ENCODE measurements at places on chromosomes 2 and 18.

DNA sequence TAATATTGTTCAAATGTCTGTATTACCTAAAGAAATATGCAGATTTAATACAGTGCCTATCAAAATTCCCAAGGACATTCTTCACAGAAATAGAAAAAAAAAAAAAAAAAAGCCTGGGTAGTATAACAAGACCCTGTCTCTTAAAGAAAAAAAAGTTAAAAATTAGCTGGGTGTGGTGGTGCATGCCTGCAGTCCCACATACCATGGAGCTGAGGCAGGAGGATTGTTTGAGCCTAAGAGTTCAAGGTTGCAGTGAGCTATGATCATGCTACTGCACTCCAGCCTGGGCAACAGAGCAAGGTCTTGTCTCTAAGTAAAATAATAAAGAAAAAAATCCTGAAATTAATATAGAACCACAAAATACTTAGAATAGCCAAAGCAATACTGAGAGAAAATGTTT is 51.9 kb downstream of the SLC16A14 start:
- DNase-seq = no peak

DNA sequence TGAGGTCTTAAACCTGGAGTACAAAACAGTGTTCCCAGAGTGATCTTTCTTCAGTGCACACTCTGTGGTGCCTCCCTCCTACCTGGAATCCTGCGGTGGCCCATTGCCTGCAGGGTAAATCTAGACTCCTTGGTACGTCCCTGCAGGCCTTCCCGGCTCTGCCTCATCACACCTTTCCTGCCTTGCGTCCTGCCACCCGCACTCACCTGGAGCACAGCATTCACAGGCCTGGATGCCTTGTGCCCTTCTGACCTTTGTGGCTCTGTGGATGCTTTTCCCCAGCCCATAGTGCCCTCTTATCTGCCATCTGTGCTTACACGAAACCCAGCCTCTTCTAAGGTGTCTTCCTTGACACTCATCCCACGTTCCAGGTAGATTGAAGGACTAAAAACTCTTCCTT is 62.7 kb downstream of the PRKRA start:
- no peak for DNase-seq

DNA sequence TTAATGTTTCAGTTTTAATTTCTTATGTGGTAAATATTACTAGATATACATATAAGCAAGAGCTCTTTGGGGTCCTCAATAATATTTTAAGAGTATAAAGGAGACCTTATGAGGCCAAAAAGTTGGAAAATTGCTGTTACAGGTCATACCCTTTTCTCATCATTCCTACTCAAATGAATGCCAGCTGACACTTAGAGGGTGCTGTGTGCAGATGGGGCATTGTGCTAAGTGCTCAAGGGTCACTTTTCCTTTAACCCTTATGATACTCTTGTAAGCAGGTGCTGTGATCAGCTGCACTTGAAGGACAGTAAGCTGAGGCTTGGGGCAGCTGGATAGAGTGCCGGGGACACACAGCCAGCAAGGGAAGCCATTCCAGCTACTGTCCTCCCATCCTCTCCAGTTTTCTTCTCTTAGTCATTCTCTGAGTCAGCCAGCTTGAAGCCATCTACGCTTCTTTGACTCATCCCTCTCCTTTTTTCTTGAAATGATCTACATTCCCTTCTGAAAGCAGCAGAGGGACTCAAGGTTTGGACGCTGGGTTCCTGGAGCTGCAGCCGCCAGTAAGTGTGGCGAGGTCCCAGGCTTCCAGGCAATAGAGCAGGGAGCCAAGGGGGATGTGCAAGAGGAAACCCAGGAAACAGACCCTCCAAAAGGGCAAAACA is 42.0 kb upstream of the CREB1 start:
- peak; percentile 87 for DNase-seq

DNA sequence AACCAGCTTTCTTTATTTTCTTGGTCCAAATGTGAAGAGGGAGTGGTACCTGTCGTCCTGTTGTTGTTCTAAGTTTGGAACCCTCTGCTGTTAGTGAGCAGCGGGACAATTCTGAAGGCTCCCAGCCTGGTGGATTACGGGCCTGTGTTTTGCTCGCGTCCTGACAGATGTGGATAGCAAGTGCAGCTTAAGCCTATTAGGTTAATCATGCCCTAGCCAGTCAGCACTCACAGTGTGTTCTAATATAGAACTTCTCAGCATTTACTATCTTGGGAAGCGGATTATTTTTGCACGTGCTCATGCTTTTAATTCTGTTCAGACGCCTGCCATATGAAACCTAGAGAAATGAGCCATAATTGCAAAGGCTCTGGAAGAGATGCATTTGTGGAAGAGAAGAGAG is at the start of gene PCARE:
TSS of gene PCARE (minus strand) at position 113 of the 400 bp plus-strand sequence. CDS start 262 bp downstream, outside the sequence.
- no peak for DNase-seq

- DNase-seq = no peak
Measured at GRCh38 chr2:159146996-159147666, 139.4 kb downstream of the WDSUB1 start.

GRCh38 chr2:148674063-148675020 is 29.8 kb downstream of the EPC2 start:
- DNase-seq = peak; percentile 50

- DNase-seq = no peak
Measured at GRCh38 chr2:33250417-33251029, 225.9 kb upstream of the RASGRP3 start.

GRCh38 chr2:149928011-149928410 is 340.4 kb upstream of the MMADHC start:
- no peak for DNase-seq

- peak; percentile 84 for DNase-seq
Measured at GRCh38 chr18:23401400-23402347, 51.4 kb upstream of the RIOK3 start.

DNA sequence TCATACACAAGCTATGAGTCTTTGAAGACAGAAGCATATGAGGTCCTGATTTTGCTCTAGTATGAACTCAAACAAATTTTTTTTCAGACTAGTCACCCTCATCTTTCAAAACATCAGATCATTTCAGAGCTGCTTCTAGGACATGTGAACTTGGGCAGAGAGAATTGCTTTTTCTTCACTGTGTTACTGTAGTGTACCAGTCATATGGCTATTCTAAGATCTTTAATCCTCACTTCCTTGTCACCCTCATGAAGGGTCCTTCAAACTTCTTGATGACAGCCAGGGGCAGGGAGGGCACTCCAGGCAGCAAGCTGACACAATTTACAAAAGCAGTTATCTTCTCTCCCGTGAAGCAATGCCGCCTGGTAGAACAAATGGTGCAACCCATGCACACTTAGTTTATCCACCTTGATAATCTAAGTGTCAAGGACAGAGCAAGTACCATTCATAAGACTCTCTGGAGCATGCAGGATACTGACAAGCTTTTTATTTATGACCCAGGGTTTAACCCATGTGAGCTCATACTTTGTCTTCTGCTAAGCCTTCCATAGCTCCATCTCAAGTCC is 200.6 kb downstream of the DPP10 start:
- DNase-seq = no peak

- DNase-seq = no peak
Measured at GRCh38 chr2:233756429-233757081, 3.5 kb upstream of the UGT1A1 start.

DNA sequence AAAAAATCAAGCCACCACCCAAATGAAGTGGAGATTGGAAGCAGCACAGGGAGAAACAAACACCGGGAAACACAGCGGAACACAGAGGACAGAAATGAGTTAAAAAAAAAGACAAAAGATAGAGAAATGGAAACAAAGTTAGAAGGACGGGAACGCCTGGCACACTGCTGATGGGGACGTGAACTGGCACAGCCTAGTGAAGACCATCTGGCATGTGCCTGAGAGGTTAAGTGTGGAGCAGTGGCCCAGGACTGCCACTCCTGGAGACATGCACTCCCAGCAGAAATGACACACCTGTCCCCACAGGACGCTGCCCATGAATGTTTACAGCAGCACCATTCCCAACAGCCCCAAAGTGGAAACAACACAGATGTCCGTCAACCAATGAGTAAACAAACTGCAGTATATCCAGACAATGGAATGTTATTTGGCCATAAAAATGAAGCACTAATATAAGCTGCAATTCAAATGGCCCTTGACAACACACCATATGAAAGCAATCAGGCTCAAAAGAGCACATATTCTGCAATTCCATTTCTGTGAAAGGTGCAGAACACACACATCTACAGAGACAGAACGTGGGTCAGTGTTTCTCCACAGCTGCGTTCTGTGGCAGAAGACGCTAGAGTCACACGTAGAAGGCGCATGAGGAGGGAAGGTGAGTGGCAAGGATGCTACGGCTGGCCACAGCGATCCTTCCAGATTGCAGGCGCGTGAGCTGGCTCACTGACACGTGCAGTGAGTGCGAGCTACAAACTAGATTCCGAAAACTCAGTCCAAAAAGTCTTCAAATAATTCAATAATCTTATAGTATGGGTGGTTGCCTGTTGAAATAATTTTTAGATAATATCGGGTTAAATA is 24.6 kb downstream of the THAP4 start:
- DNase-seq = no peak

DNA sequence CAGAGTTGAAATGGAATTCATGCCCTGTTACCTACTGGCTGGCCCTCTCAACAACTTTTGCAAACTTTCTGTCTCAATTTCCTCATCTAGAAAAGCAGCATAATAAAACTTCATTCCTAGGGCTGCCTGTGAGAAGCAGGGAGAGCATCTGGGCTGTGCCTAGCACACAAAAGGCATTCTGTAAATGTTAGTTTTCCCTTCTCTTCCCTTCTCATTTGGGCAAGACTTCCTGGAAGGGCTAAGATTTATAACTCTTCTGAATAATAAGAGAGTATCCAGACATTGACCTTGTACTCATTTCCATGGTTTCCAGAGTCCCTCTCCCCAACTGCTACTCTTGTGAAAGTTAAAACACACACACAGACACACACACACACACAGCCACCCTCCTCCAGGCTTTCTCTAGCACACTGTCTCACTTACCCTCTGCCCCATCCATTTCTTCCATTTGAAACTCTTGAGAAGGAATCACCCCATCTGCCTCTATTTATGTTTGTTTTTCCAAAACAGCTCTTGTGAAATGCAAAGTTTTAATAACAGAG is 302.1 kb downstream of the SMAD2 start:
- DNase-seq = no peak

GRCh38 chr2:130892793-130893785 is 56.4 kb downstream of the ARHGEF4 start:
- no peak for DNase-seq

GRCh38 chr2:47599171-47599570 is 183.8 kb upstream of the MSH6 start:
- no peak for DNase-seq
